NCI-H2081 (cell line): ENCODE measurements at places on chromosomes 5 and 9.

DNA sequence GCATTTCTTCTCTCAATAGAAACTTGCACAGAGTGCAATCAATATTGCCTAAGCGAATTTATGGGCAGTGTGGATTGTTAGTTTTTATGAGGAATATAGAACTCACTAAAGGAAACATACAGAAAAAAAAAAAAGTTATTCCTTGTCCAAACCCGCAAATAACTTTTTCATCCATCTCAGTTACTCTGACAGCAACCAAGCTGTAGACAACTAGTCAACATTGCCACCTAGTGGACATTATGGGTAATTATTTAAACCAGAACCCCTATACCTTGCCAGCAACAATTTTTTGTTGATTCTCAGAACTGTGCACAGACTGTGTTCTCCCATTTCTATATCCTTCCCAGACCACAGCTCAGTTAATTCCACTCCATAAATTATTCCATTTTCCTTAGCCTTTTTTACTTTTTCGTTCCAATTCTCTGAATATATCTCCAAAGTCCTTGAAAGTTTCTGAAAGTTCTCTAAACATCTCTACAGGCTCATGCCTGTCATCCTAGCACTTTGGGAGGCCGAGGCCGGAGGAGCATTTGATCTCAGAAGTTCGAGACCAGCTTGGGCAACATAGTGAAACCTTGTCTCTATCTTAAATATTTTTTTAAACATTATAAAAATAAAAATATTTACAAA lies 2.6 kb upstream of the AFAP1L1 start:
- DNase-seq = peak; percentile 9

- no peak for DNase-seq
These were observed 15.1 kb upstream of the LPCAT1 start for GRCh38 chr5:1538741-1539392.

GRCh38 chr5:158116965-158117364 lies 258.0 kb upstream of the CLINT1 start:
- DNase-seq = no peak

DNA sequence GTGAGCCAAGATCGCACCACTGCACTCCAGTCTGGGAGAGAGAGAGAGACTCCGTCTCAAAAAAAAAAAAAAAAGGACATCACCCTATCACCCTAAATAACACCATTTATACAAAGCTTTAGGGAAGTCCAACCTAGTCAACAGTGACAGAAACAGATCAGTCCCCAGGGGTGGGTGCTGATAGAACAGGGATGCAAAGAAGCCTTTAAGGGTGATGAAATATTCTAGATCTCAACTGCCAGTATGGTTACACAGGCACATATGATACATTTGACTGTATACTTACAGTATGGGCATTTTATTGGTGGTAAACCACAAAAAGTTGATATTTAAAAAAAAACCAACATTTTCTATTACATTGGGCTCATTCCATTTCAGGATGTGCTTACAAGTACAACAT lies 4.8 kb downstream of the RETREG1 start:
- DNase-seq = no peak

GRCh38 chr9:137720571-137721110 lies 101.8 kb downstream of the EHMT1 start:
- no peak for DNase-seq

DNA sequence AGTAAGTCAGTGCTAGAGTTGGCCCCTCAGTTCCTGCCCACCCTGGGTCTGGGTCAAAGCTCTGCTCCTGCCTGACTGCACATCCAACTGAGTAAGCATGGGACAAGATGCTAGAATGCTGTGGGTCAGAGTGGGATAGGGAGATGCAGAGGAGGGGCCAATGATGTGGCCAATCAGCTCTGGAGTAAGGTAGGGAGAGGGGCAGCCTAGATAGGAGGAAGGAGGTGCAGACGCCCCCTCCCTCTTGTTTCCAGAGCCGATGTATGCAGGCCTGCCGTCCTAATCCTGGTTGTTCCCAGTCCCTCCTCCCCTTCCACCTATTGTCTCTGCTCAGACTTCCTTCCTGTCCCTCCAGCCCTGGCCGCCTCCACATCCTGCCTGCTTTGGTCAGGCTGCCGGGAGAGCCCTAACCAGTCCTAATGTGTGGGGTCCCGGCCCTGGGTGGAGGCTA lies 1.3 kb downstream of the ARAP3 start:
- DNase-seq = no peak

DNA sequence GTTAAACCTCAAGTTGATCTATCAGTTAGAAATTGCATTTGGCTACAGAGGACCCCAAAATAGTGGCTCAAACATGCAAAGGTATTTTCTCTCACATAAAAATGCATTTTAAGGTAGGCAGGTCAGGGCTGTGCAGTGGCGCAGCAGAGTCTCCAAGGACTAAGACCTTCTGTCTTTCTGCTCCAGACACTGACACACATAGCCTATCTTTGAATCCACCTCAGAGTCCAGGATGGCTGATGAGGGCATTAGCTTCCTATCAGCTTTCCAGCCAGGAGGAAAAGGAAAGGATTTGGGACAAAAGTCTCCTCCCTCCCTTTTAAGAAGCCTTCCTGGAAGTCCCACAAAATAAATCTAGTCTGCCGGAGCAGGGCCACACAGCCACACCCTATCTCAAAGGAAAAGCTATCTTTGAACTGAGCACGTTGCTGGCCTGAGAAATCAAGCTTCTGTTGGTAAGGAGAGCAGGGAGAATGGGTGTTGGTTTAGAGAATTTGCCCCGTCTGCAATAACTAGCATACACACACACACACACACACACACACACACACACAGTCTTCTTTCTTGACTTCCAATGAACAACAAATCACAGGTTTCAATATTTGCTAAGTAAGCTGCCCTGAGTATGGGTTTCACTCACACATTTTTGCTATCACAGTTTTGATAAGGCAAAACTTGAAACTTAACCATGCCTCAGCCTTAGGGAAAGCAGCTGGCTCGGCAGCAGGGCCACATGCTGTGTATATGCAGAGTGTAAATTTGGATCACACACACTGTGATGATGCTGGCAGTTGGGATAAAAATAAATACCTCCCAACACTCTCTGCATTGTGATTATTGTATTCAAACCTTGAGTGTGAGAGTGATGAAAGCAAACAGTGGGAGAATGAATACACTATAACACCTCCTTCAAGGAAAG lies 116.6 kb upstream of the MAP3K1 start:
- DNase-seq = peak; percentile 10
